Activated T-cell treated with anti-CD3 and anti-CD28 coated beads for 48 hours (primary cell): ENCODE measurements at places on chromosomes 3 and 15.

- DNase-seq, result no peak
Measured at GRCh38 chr15:101654171-101654570, 2.0 kb upstream of the TM2D3 start.

- no peak for DNase-seq
Measured at GRCh38 chr3:29892976-29893554, 612.2 kb downstream of the RBMS3 start.

- no peak for DNase-seq
Measured at GRCh38 chr15:85661859-85662258, 132.9 kb downstream of the KLHL25 start.

GRCh38 chr3:60291115-60291514 is 960.1 kb downstream of the FHIT start:
- no peak for DNase-seq

DNA sequence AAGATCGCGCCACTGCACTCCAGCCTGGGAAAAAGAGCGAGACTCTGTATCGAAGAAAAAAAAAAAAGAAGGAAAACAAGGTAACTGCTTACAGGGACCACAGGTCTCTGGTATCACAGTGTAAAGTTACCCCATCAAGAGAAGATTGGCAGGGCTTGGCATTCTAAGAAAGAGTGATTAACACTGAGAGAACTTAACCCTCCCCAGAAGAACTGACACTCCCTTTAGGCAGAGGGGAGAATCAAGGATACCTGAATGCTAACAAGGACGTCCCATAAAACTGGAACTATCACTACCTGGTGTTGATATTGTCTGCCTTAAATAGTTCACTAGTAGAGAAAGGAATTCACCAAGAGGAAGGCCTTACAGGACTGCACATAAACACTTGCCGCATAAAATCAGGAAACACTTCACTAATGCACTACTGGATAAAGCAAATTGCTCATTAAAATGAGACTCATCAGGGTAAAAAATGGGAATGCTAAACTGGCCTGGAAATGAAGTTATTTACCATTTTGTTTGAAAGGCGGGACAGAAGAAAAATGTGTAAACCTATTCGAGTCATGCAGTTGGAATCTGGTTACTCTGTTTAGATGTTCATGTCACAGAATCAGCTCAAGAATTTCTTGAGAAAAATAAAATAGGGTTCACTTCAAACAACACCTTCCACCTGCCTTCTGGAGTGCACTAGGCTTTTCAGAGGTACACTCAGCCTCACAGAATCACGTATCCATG is 121.6 kb downstream of the FOXP1 start:
- no peak for DNase-seq

GRCh38 chr15:93300796-93301195 is 211.8 kb upstream of the RGMA start:
- DNase-seq, result no peak

- DNase-seq, result no peak
Measured at GRCh38 chr15:94432279-94432678, 200.9 kb downstream of the MCTP2 start.

DNA sequence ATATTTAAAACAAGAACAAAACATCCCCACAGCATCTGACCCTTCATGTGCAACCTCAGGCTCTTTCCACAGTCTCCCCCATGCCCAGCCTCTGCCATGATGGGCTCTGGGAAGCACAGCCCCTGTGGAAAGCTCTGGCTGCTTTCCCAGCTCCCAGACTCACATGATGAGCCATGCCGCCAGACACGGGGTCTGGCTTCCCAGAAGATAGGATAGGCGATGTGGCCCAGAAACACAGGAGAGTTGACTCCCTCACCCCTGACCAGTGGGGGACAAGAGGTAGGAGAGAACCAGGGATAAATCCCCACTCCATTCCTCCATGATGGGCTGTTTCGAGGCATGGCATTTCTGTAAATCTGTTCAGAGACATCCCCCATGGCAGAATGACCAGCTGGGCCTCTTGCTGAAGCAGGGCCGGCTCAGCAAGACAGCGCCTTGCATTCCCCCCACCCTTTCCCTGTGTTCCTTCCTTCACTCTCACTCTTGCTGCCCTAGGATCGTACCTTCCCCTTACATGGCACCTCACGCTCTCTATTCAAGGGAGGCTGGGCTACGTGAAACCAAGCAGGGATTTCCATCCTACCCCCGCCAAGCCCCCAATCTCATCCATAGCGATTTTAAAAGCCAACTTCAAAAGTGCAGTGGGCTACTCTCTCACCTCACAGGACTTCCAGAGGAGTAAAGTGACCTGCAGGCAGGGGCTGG is 192.4 kb downstream of the ABHD5 start:
- no peak for DNase-seq

DNA sequence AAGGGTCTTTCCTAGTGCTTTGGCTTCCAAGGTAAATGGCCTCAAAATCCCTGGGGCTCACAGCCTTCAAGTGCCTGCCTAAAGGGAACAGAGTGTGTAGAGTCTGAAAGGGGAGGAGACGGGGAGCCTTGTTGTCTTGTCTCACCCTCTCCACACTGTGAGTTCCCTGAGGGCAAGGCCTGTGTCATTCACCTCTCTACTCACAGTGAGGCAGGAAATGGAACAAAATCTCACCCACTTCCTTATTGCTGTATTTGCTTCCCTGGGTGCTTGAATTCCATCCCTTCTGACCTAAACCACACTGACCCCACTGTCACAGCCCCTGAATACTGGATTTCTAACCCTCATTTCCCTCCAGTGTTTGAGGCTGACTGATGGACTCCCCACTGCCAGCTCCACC is 197.5 kb downstream of the EPHB1 start:
- no peak for DNase-seq

DNA sequence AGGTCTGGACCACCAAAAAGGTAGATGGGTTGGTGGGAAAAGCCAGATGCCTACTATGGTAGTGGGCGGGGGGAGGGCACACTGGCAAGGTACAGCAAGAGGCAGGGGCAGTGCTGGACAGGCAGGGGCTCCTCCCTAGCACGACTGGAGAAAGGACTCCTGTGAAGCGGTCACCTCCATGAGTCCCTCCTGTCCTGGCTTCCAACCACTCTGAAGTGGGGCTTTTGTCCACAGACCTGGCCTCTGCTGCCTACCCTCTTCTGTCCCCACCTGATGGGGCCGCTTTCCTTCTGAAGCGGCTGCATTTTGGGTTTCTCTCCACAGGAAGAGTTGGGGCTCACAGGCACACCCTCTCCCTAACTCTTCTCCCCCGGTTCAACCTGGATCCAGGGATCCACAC is 2.7 kb upstream of the SPTBN5 start:
- DNase-seq, result no peak

DNA sequence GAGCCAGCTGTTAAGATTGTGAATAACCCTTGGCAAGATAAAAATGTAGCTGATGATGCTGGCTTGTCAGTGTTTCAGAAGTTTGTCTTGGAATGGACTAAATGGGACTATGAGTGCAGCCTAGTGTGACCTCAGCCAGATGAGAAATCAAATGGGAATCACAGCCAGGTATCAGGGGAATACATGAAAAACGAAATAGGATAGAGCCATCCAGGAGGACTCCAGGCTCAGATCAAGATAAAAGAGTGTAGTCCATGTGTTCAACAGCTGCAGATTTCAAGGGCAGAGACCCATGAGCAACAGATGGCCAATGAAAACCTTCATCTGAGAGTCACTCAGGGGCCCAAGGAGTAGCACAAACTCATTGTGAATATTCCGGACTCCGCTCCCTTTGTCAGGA is 1080.9 kb upstream of the CADM2 start:
- no peak for DNase-seq

DNA sequence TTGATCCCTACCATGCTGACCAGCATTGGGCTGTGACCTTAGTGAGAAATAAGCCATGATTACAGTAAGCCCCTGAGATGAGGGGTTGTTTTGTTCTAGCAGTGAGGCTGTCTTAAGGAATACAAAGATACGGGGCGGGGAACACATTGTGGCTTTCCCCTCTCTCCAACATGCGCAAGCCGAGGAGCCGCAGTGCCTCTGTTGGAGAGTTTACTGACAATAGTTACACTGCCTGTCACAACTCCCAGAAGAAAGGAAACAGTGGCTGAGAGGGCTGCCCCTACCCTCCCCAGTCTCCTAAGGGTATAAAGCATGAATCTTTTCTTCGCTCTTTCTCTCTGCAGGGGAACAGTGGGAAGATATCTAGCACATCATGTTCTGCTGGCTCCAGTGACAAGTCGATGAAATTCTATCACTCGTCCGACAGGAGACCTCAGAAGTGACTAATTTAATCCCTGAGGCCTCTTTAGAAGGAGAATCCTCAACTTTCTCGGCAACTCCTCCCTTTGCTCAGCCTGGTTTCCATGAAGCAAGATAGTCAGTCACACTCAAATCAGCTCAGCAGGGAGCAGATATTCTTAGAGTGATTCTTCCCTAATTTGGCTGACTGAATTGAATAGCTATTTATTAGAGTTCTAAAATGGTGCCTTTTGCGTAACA is 409.0 kb upstream of the PROK2 start:
- DNase-seq, result no peak

GRCh38 chr3:149586871-149587270 is 71.0 kb downstream of the WWTR1 start:
- no peak for DNase-seq

DNA sequence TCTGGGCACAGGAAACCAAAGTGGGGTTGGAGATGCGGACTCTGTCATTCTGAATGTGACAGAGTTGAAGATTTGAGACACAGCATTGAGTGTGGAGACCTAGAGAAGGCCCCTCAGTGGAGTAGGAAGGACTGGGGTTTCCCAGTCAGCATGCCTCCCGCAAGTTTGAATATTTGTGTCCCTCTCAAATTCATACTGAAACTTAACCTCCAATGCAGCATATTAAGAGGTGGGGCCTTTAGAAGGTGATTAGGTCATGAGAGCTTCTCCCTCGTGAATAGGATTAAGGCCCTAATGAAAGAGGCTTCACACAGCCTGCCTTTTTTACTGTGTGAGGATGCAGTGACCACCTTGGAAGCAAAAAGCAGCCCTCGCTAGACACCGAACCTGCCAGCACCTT is 8.0 kb downstream of the HDDC3 start:
- DNase-seq, result no peak

DNA sequence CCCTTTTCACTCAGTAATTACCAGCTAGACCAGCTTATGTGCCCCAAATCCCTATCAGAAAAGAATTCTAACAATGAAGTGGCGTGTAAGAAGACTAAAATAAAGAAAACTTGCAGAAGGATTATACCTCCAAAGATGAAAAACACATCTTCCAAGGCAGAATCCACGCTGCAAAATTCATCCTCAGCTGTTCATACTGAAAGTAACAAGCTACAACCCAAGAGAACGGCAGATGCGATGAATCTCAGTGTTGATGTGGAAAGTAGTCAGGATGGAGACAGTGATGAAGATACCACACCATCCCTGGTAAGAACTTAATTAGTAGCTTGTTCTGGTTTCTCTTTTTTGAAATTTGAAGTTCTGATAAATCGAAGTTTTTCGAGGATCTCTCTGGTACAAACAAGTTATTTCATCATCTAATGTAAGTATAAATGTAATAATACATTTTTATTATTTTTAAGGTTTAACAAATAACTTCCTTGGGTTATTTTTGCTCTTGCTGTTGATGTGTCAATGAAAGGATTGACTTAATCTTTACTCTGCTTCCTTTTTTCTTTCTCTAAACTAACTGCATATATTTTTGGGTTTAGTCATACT is 1.4 kb downstream of the WDR76 start:
- DNase-seq, result no peak

DNA sequence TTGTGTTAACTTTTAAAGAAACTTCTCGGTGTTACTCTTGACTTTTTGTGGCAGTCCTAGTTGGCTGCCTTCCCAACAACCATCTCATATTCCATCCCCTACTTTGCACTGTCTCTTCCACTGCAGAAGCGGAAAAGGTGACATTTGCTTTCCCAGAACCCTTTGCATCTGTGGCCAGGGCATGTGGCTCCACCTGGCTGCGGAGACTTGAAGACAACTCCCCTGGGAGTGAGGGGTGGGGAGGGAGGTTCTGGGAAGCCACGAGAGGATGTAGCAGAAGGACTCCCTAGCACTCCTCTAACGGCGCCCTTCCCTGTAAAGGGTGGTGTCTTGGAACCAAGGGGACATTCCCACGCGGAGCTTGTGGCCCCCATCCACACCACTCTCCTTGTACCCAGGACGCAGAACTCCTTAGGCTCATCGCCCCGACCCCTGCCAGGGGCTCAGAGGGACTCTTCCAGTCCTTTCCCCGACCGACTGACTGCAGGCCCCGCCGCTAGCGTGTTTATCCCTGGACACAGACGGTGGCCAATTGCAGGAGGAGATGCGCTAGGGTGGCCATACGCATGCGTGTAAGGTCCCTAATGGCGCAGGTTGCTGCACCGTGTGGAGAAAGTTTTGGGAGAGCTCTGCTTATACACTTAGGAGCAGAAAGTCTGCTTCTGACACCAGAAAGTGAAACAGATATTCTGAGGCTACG is 33.2 kb upstream of the SECISBP2L start:
- no peak for DNase-seq

DNA sequence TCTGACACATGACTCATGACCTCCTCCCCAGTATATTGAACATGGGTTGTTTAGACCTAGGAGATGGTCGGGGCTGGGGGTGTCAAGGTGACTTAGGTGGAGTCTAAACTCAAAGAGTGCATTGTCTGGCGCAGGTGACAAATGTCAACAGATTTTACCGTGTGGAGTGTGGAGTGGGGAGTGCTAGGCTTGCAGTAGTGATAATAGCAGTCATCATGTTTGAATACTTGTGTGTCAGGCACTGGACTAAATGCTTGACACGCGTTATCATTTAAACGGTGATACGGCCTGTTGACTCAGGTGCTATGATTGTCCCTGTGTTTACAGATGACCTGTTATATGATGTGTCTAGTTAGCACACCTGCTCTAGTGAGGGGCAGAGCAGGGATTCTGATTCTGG is 30.8 kb downstream of the MUC20 start:
- DNase-seq, result no peak
